ENCODE measurements at places on chromosomes 11 and 22. TPM values are rescaled to one million over a fixed set of nuclear protein-coding genes. Genes with fewer than 3 reads are reported as not detected.

The VPREB1 gene
- total RNA-seq, result not detected

The NNMT gene
- total RNA-seq, result not detected

The CSTPP1 gene
- total RNA-seq, result 14.4 TPM

The ART1 gene
- not detected for total RNA-seq

The FAM180B gene
- not detected for total RNA-seq

DNA sequence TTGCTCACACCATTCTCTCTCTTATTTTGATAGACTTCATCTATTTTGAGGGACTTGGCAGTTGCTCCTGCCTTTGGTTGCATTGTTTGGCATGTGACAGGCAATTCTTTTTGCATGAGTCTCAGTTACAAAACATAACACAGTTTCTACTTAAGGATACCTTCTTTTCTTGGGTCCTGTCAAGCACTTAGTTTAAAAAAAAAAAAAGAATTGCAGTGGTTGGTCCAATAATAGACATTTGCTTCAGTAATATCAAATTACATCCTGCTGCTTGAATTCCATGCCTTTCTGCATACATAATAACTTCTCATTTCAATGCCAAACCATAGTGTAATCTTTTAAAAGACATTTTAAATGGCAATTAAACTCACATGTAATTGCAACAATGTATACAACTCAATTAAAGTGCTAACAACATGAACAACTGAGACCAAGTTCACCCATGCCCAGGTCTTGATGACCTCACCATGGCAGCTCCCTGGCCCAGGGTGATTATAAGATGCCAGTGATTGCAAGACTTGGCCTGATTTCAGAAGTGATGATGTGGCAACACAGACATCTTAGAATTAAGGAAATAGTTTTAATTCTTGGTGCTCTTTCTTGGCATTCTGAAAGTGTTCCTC is 32.2 kb upstream of the PLET1 start:
- DNase-seq, result no peak
- peaks cover 2% of the 10 kb centered on the region for H3K27me3 ChIP-seq
- H3K27ac ChIP-seq, result no peak overlapping the region
- H3K4me3 ChIP-seq, result no peak overlapping the region
- H3K36me3 ChIP-seq, result no peaks in the 10 kb centered on the region
- peaks cover 27% of the 10 kb centered on the region for H3K4me1 ChIP-seq

GRCh38 chr11:104916442-104916841 is 18.2 kb upstream of the CASP12 start:
- H3K36me3 ChIP-seq, result no peaks in the 10 kb centered on the region
- peak overlapping the region; percentile 83 for H3K27ac ChIP-seq
- no peak for DNase-seq
- no peaks in the 10 kb centered on the region for H3K27me3 ChIP-seq
- H3K4me3 ChIP-seq, result peak overlapping the region; percentile 78
- peaks cover 49% of the 10 kb centered on the region for H3K4me1 ChIP-seq

DNA sequence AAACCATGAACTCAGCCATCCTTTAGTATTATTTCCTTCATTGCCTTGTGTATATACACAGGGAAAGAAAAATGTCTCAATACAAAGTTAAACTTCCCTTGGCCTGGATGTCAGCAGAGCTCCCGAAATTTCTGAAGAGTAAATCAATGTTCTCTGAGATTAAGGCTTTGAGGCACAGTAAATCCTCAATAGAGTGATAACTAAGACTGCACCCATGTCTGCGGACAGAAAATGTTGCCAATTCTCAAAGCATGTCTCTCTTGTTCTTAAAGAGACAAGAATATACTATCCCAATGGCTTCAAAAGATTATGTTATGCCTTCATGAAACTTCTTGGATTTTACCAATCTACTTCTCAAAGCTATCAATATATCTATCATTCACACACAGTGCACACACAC is 1196.7 kb upstream of the TENM4 start:
- no peaks in the 10 kb centered on the region for H3K27me3 ChIP-seq
- H3K4me3 ChIP-seq, result no peak overlapping the region
- H3K27ac ChIP-seq, result no peak overlapping the region
- no peaks in the 10 kb centered on the region for H3K36me3 ChIP-seq
- no peak for DNase-seq
- no peaks in the 10 kb centered on the region for H3K4me1 ChIP-seq

GRCh38 chr11:612201-612960 is 3.4 kb downstream of the IRF7 start:
- H3K4me1 ChIP-seq, result peaks cover 11% of the 10 kb centered on the region
- H3K36me3 ChIP-seq, result peaks cover 6% of the 10 kb centered on the region
- H3K4me3 ChIP-seq, result no peak overlapping the region
- H3K27me3 ChIP-seq, result no peaks in the 10 kb centered on the region

DNA sequence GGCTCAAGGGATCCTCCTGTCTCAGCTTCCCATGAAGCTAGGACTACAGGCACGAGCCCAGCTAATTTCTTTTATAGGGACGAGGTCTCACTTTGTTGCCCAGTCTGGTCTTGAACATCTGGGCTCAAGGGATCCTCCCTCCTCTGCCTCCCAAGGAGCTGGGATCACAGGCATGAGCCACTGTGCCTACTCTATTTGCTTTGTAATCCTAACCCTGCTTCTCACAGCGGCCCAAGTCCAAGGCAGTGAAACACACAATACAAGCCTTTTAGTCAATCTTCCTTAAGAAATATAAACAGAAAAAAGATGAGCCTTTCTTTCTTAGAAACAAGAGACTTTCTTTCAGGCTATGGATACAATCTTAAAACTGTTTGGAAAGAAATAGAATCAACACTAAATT is 115.2 kb upstream of the SORL1-AS1 start:
- DNase-seq, result no peak
- H3K27ac ChIP-seq, result peak overlapping the region; percentile 19
- peaks cover 46% of the 10 kb centered on the region for H3K36me3 ChIP-seq
- no peaks in the 10 kb centered on the region for H3K27me3 ChIP-seq
- H3K4me1 ChIP-seq, result peaks cover 19% of the 10 kb centered on the region

DNA sequence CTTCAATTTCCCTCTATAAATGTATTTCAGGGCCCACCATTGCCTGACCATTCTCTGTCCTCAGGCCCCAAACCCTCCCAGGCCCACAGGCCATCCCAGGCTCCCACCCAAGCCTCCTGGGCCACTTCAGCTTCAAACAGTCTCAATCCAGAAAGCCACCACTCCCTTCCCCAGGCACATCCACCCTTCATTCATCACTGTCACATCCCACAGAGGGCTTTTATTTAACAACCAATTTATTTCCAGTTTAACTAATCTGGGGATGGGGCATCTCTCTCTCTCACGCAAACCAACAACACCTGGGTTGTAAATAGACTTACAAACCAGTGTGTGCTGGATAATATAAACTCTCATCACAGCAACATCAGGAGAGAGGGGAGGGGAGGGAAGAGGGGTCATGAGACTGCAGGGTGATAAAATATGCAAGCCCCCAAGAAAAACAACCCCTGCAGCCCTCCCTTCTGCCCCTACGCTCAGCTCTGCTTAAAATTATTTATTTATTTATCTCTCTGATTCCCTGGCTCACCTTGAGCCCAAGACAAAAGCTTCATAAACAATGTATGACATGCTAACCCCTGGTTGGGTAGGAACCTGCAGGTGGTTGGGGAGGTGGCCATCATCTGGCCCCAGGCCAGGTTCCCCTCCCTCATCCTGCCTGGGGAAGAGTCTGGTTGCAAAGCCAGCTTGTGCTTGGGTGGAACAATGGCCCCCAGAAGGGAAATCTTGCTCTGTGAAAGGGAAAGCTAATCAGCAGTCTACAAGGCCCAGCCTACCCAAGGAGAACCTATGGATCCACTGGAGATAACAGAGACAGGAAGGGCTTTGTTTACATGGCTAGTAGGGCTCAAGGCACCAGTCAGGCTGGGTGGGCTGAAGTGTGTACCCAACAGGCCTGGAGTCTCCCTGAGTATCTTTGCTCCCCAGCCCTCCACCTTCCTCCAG is 359.2 kb downstream of the BUD13 start:
- no peak overlapping the region for H3K27ac ChIP-seq
- no peaks in the 10 kb centered on the region for H3K4me1 ChIP-seq
- H3K36me3 ChIP-seq, result no peaks in the 10 kb centered on the region
- DNase-seq, result no peak
- H3K4me3 ChIP-seq, result no peak overlapping the region
- peaks cover 5% of the 10 kb centered on the region for H3K27me3 ChIP-seq

DNA sequence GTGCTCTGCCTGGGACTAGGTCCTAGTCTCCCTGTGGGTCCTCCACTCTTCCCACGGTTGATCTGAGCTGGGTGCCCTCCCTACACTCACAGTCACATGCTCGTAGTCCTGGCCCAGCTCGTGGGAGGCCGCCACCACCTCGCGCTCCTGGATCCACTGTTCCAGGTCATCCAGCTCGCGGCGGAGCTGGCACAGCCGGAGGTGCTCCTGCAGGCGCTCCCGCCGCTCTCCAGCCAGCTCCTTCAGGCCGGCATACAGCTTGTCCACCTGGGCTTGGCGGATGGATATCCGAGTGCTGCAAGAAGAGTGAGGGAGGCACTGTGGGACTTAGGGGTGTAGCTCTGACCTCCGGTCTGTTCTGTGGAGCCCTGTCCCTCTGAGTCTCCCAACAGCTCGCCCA is 14.8 kb upstream of the RBM4B start:
- no peaks in the 10 kb centered on the region for H3K36me3 ChIP-seq
- DNase-seq, result no peak
- no peak overlapping the region for H3K27ac ChIP-seq
- no peaks in the 10 kb centered on the region for H3K27me3 ChIP-seq
- no peaks in the 10 kb centered on the region for H3K4me1 ChIP-seq

DNA sequence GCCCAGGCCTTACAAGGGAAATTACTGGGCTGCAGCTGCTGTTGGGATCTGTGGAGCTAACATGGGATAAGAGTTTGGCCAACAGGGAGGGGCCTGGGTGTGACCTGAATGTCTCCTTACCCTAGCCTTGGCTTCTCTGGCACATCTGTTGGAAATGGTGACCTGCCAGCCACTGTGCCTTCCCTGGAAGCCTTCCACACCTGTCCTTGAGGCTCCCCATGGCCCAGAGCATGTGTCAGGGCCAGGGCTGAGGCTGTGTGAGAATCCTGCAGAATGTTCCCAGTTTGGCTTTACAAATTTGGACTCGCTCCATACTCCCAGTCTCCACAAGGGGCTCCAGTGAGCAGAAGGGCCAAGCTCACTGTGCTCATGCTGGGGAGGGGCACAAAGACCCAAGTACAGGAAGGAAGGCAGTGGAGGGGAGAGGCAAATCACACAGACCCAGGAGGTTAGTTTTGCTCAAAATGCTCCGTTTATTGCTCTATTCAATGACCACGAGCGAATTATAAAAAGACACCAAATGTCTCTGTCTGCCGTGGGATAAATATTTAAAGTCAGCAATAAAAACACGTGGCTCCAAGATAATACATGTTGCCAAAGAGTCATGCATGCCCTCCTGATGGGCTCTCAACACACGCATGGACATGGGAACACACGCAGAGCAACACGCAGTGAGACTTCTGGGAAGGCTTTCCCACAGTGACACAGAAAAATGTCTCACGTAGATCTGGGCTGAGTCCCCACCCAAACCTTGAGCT is 1.7 kb upstream of the IGSF22 start:
- no peaks in the 10 kb centered on the region for H3K36me3 ChIP-seq
- no peak overlapping the region for H3K27ac ChIP-seq
- H3K4me3 ChIP-seq, result no peak overlapping the region
- H3K4me1 ChIP-seq, result peaks cover 5% of the 10 kb centered on the region

- H3K4me1 ChIP-seq, result no peaks in the 10 kb centered on the region
- no peak for DNase-seq
- H3K27ac ChIP-seq, result no peak overlapping the region
- H3K36me3 ChIP-seq, result no peaks in the 10 kb centered on the region
- no peak overlapping the region for H3K4me3 ChIP-seq
- H3K27me3 ChIP-seq, result peaks cover 16% of the 10 kb centered on the region
Observed at GRCh38 chr11:75626889-75627529, 41.8 kb downstream of the MAP6 start.

GRCh38 chr22:44483878-44484277 is 14.2 kb downstream of the RTL6 start:
- H3K36me3 ChIP-seq, result no peaks in the 10 kb centered on the region
- peaks cover 14% of the 10 kb centered on the region for H3K4me1 ChIP-seq
- H3K27ac ChIP-seq, result no peak overlapping the region
- no peak for DNase-seq
- H3K4me3 ChIP-seq, result no peak overlapping the region
- H3K27me3 ChIP-seq, result peaks cover 3% of the 10 kb centered on the region

- H3K4me1 ChIP-seq, result peaks cover under 1% of the 10 kb centered on the region
- DNase-seq, result peak; percentile 40
- H3K27me3 ChIP-seq, result peaks cover 5% of the 10 kb centered on the region
- H3K36me3 ChIP-seq, result no peaks in the 10 kb centered on the region
- H3K27ac ChIP-seq, result no peak overlapping the region
Observed at GRCh38 chr11:66976028-66976467, 944 bp downstream of the C11orf86 start.

DNA sequence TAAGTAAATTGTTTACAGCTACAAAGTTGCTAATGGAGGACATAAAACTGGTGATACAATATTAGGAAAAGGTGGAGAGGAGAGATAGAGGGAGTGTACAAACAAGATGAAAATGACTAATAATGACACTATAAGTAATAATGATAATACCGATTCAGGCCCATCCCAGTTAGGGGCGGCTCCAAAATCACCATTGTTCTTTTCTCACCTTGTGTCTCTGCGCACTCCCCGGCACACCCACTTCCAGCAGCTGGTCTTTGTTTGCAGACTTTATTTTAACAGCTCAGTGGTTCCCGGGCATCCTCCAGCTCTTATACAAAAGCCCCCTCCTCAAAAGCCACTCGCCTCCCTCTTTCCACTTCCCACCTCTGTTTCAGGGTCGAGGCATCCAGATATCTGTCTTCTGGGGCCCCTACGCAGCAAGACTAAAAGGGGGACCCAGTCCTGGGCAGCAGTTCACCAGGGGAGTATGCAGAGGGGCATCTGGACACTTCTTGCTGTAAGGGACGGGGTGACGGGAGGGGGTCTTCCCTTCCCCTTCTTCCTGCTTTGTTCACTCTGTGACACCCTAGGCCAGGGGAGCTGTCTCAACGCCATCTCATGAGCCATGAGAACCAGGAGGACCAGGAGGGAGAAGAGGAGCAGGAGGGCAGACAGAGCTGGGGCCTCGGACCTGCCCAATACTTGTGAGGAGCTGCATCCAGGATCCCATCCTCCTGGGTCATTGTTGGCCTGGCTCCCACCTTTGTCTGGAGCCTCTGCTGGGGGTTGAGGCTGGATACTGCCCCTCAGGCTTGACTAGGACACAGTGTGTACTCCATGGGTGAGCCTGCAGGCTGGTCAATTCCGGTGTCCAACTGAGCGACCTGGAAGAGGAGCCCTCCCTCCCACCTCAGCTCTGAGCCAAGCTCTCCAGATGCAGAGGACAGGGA is 2.7 kb downstream of the APOL2 start:
- H3K27me3 ChIP-seq, result no peaks in the 10 kb centered on the region
- peaks cover 67% of the 10 kb centered on the region for H3K36me3 ChIP-seq
- H3K4me3 ChIP-seq, result peak overlapping the region; percentile 98

- H3K36me3 ChIP-seq, result no peaks in the 10 kb centered on the region
- H3K4me1 ChIP-seq, result no peaks in the 10 kb centered on the region
- no peak overlapping the region for H3K4me3 ChIP-seq
Observed at GRCh38 chr11:84249344-84250135, 963.4 kb upstream of the CCDC90B start.

DNA sequence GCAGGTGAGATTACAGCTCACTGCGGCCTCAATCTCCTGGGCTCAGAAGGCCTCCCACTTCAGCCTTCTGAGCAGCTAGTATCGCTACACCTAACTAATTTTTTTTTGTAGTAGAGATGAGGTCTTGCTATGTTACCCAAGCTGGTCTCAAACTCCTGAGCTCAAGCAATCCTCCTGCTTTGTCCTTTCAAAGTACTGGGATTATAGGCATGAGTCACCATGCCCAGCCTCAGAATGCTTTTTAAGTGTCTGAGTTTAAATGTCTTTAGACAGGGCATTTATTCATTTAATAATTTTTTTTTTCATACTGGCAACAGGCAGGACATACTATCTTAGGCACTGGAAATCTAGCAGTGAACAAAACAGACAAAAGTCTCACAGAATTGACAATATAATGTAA is 27.7 kb downstream of the LRP4 start:
- no peak overlapping the region for H3K4me3 ChIP-seq
- no peak for DNase-seq
- no peaks in the 10 kb centered on the region for H3K36me3 ChIP-seq
- no peaks in the 10 kb centered on the region for H3K27me3 ChIP-seq
- no peaks in the 10 kb centered on the region for H3K4me1 ChIP-seq
- no peak overlapping the region for H3K27ac ChIP-seq
